ENCODE measurements at places on chromosomes 7 and 10. TPM values are rescaled to one million over a fixed set of nuclear protein-coding genes. Genes with fewer than 3 reads are reported as not detected.

The MALSU1 gene
- total RNA-seq: 30.5 TPM

The GJD4 gene
- total RNA-seq: not detected

DNA sequence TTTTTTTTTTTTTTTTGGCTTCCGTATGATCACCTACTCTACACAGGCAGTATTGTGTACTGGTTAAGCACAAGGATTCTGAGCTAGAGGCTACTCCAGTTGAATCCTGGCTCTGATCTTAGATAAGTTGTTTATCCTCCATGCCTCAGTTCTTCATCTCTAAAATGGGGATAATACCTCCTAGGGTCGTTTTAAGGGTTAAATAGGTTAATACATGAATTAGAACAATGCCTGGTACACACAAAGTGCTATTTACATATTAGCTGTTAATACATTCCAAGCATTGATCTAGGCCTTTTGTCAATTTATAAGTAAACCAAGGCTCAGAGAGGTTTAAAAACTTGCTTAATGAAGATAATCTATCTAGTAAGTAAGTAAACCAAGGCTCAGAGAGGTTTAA lies 59.0 kb downstream of the ST7 start:
- peaks cover 2% of the 10 kb centered on the region for H3K4me1 ChIP-seq
- H3K36me3 ChIP-seq: no peaks in the 10 kb centered on the region
- DNase-seq: no peak
- no peaks in the 10 kb centered on the region for H3K27me3 ChIP-seq
- H3K4me3 ChIP-seq: no peak overlapping the region
- no peak overlapping the region for H3K27ac ChIP-seq

The FAM237B gene
- not detected for total RNA-seq

- H3K27ac ChIP-seq: no peak overlapping the region
- 0 out of 2 replicates have a peak, but pooled peaks cover 2% of the 10 kb centered on the region for H3K36me3 ChIP-seq
- H3K4me3 ChIP-seq: no peak overlapping the region
- H3K4me1 ChIP-seq: no peaks in the 10 kb centered on the region
- no peak for DNase-seq
Measured at GRCh38 chr7:135174941-135175340, 4.4 kb upstream of the CYREN start.

DNA sequence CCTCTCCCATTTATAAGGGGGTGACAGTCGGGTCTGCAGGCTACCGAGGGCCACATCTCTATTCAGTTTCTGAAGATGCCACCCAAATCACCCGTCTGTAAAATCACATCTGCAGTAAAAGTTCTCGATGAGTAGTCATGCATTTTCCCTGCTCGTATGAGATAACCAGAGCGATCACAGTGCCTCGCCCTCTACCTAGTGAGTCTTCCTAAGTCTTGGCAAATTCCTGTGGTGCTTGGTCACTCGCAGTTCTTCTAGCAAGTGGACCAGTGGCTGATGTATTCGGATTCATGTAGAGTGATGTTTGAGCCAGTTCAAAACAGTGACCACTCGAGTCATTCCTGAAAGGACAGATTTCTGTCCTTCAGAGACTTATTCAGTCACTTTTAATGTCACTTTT lies 44.9 kb downstream of the INSYN2A start:
- no peaks in the 10 kb centered on the region for H3K36me3 ChIP-seq
- no peaks in the 10 kb centered on the region for H3K27me3 ChIP-seq
- H3K4me1 ChIP-seq: peaks cover 30% of the 10 kb centered on the region
- DNase-seq: peak; percentile 65
- H3K27ac ChIP-seq: no peak overlapping the region

DNA sequence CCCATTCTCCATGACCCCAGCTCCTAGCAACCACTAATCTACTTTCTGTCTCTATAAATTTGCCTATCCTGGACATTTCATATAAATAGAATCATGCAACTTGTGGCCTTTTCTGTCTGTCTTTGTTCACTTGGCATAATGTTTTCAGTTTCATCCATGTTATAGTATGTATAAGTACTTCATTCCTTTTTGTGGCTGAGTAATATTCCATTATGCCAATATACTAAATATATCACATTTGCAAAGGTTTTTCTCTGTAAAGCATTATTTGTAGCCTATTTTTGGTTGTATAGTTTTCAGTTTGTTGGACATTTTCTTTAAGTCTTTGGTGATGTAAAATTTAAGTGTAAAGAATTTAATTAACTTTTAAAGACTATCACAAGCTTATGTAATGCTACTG lies 2.2 kb downstream of the PTPRZ1 start:
- DNase-seq: no peak
- H3K27ac ChIP-seq: no peak overlapping the region
- H3K36me3 ChIP-seq: no peaks in the 10 kb centered on the region
- H3K27me3 ChIP-seq: peaks cover 34% of the 10 kb centered on the region
- H3K4me3 ChIP-seq: no peak overlapping the region

The VSTM4 gene
- 2.5 TPM for total RNA-seq

The ZP3 gene
- total RNA-seq: 0.83 TPM

- H3K4me1 ChIP-seq: no peaks in the 10 kb centered on the region
- peaks cover 30% of the 10 kb centered on the region for H3K36me3 ChIP-seq
- no peak for DNase-seq
- no peak overlapping the region for H3K4me3 ChIP-seq
- H3K27ac ChIP-seq: no peak overlapping the region
- no peaks in the 10 kb centered on the region for H3K27me3 ChIP-seq
Measured at GRCh38 chr10:127081851-127082345, 114.5 kb downstream of the INSYN2A start.

The CYP3A7 gene
- total RNA-seq: not detected

The PDGFA gene
- total RNA-seq: 4.7 TPM

DNA sequence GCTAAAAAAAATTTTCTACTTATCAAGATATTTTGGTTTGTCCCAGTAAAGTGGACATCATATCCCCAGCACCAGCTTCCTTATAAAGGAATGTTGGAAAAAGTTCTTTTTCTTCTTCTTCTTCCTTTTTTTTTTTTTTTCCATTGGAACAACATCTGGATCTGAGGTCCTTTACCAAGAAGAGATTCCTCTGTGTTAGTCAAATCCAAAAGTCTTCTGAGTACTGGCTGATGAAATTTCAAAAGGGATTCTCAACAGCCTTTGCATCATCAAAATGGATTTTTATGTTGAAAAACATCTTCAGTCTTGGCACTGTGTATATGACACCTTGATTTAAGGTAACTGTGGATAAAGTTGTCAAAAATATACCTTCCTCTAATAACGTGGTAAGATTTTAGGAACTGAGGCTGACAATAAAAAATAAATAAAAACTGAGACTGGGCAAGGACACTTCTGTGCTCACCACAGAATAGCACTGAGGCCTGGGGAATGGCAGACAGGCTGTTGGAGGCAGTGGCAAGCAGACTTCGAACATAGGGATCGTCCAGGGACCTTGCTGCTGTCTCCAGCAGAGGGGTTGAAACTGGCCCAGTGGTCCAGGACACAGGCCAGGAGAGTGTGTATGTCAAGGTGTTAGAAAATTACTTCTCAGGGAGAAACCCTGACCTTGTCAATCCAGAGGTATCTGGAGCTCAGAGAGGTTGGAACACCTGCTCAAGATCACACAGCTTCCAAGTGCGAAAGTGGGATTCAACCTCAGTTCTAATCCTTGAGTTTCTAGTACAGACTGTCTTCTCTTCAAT lies 130.4 kb downstream of the PTPN20 start:
- H3K27me3 ChIP-seq: peaks cover 15% of the 10 kb centered on the region
- H3K4me3 ChIP-seq: no peak overlapping the region
- no peak overlapping the region for H3K27ac ChIP-seq
- H3K4me1 ChIP-seq: no peaks in the 10 kb centered on the region
- no peaks in the 10 kb centered on the region for H3K36me3 ChIP-seq

The FKBP6 gene
- total RNA-seq: not detected

DNA sequence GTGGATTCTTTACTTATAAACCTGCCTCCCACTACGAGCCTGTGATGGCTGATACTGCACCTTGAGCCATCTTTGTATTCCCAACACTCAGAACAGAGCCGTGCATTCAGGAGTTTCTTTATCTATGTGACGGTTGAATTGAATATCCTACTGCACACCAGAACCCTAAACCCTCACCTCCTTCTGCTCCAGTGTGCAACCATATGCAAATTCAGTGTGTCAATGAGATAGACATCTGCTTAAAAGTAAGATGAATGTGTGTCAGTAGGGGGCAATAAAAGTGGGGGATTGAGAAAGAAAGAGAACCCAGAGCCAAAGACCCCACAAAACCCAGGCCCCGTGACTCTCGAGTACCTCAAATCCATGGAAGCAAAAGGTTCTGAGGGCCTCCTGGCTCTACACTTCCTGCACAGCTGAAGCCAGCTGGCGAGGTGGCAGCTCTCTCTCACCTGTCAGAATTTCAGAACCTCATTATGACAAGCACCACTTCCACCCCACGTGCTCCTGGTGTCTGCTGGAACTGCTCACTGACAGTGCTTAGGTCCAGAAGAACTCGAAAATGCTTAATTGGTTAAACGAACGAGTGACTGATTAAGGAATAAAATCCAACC lies 143.3 kb upstream of the GPR26 start:
- no peaks in the 10 kb centered on the region for H3K27me3 ChIP-seq
- DNase-seq: no peak
- H3K4me3 ChIP-seq: no peak overlapping the region
- H3K4me1 ChIP-seq: no peaks in the 10 kb centered on the region
- H3K36me3 ChIP-seq: no peaks in the 10 kb centered on the region

- H3K27ac ChIP-seq: no peak overlapping the region
- no peaks in the 10 kb centered on the region for H3K36me3 ChIP-seq
- no peaks in the 10 kb centered on the region for H3K4me1 ChIP-seq
- peaks cover 3% of the 10 kb centered on the region for H3K27me3 ChIP-seq
- DNase-seq: no peak
- no peak overlapping the region for H3K4me3 ChIP-seq
Measured at GRCh38 chr7:8212638-8213037, 49.3 kb downstream of the ICA1 start.

GRCh38 chr7:87369216-87369615 lies 23.8 kb downstream of the CROT start:
- H3K36me3 ChIP-seq: peaks cover 7% of the 10 kb centered on the region
- H3K4me1 ChIP-seq: no peaks in the 10 kb centered on the region
- no peak overlapping the region for H3K4me3 ChIP-seq

- no peak for DNase-seq
- H3K4me1 ChIP-seq: peaks cover 8% of the 10 kb centered on the region
Measured at GRCh38 chr7:33038639-33039038, 23.9 kb downstream of the NT5C3A start.

DNA sequence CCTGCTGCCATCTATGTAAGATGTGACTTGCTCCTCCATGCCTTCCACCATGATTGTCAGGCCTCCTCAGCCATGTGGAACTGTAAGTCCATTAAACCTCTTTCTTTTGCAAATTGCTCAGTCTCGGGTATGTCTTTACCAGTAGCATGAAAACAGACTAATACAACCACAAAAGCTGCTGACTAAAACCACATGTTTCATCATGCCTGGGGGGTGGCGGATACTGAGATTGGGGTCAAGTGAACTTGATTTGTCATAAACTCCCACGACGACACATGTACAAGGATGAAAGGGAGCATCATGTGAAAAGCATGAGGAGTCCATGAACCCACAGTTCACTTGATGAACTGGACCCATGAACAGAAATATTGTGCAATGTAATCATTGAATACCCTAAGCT lies 134.9 kb upstream of the ANK3 start:
- H3K4me3 ChIP-seq: no peak overlapping the region
- DNase-seq: peak; percentile 52
- H3K36me3 ChIP-seq: no peaks in the 10 kb centered on the region
- H3K27me3 ChIP-seq: peaks cover 1% of the 10 kb centered on the region

- no peak overlapping the region for H3K4me3 ChIP-seq
- H3K36me3 ChIP-seq: no peaks in the 10 kb centered on the region
- no peak for DNase-seq
- H3K27me3 ChIP-seq: no peaks in the 10 kb centered on the region
- peaks cover 15% of the 10 kb centered on the region for H3K4me1 ChIP-seq
Measured at GRCh38 chr7:1559626-1560590, 3.9 kb upstream of the TMEM184A start.

- DNase-seq: no peak
- no peaks in the 10 kb centered on the region for H3K4me1 ChIP-seq
- no peaks in the 10 kb centered on the region for H3K36me3 ChIP-seq
- H3K27ac ChIP-seq: no peak overlapping the region
- H3K27me3 ChIP-seq: peaks cover 2% of the 10 kb centered on the region
- H3K4me3 ChIP-seq: no peak overlapping the region
Measured at GRCh38 chr10:100014071-100014762, 4.5 kb upstream of the DNMBP start.

DNA sequence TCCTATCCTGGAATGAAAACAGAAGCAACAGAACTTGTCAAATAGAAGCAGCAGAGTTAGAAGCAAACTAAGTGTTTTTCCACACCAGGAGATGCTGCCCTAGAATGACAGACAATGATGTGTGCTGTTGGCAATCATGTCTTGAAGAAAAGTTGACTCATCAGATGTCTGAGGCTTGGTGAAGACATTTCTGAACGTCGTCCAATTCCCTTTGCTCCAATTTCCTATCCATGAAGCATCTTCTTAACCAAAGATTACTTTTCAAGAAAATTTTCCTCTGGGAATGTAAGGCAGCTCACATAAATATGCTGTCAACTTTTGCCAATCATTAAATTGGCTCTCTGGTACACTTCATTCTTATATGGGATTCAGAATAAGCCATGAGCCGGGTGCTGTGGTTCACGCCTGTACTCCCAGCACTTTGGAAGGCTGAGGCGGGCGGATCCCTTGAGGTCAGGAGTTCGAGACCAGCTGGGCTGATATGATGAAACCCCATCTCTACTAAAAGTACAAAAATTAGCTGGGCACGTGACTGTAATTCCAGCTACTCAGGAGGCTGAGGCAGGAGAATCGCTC lies 34.6 kb downstream of the MALSU1 start:
- peak; percentile 96 for DNase-seq
- peak overlapping the region; percentile 77 for H3K27ac ChIP-seq
- no peak overlapping the region for H3K4me3 ChIP-seq
- peaks cover 17% of the 10 kb centered on the region for H3K36me3 ChIP-seq

The DENND10 gene
- 80.3 TPM for total RNA-seq

- no peak overlapping the region for H3K4me3 ChIP-seq
- no peak overlapping the region for H3K27ac ChIP-seq
- H3K27me3 ChIP-seq: no peaks in the 10 kb centered on the region
- no peaks in the 10 kb centered on the region for H3K4me1 ChIP-seq
- H3K36me3 ChIP-seq: 0 out of 2 replicates have a peak, but pooled peaks cover 2% of the 10 kb centered on the region
Measured at GRCh38 chr10:127293640-127294039, 97.2 kb upstream of the INSYN2A start.

- H3K36me3 ChIP-seq: no peaks in the 10 kb centered on the region
- no peak overlapping the region for H3K4me3 ChIP-seq
- peaks cover 12% of the 10 kb centered on the region for H3K4me1 ChIP-seq
- no peak overlapping the region for H3K27ac ChIP-seq
- no peaks in the 10 kb centered on the region for H3K27me3 ChIP-seq
Measured at GRCh38 chr10:47175181-47176123, 124.5 kb upstream of the GDF10 start.

The MYL10 gene
- total RNA-seq: not detected

- no peak for DNase-seq
- no peak overlapping the region for H3K27ac ChIP-seq
- no peaks in the 10 kb centered on the region for H3K27me3 ChIP-seq
- H3K4me3 ChIP-seq: no peak overlapping the region
- H3K4me1 ChIP-seq: peaks cover 9% of the 10 kb centered on the region
- H3K36me3 ChIP-seq: no peaks in the 10 kb centered on the region
Measured at GRCh38 chr10:88222881-88223280, 359.5 kb downstream of the PTEN start.

GRCh38 chr7:40755438-40755837 lies 620.6 kb downstream of the SUGCT start:
- no peaks in the 10 kb centered on the region for H3K36me3 ChIP-seq
- H3K27me3 ChIP-seq: no peaks in the 10 kb centered on the region
- H3K4me1 ChIP-seq: 0 out of 2 replicates have a peak, but pooled peaks cover 2% of the 10 kb centered on the region
- DNase-seq: peak; percentile 23
- no peak overlapping the region for H3K27ac ChIP-seq
- H3K4me3 ChIP-seq: no peak overlapping the region
